Left kidney (tissue), 8 donors: ENCODE measurements at places on chromosomes 11 and 22.

DNA sequence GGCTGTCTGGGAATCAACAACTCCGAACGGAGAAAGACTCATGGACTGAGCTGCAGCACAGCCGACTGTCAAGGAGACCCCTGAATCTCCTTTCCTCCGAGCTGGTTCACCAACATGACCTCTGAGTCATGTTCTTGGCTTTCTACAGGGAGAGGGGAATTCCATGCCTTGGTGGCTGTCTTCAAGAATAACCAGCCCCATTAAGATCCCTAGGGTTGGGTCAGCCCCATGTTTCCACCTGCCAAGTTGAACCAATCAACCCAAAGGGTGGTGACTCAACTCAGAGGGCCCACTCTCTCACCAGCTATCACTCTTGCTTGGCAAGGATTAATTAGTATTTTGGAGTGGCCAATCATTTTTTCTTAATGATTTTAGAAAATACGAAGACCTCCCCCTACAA, 28.3 kb upstream of the IGSF22 start:
- no peak for DNase-seq

- DNase-seq, result no peak
Observed at GRCh38 chr11:115180272-115180671, 323.9 kb downstream of the CADM1 start.

DNA sequence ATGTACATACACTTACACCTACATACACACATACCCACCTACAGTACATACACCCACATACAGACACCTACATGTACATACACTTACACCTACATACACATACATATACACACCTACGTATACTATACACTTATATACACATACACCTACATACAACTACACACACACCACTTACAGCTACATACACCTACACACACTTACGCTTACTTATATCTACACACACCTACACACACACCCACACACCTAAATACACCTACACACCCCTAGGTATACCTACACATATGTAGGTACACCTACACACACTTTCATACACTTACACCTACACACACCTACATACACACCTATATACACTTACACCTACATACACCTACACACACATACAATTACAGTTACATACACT, 61.0 kb downstream of the ARHGAP8 start:
- no peak for DNase-seq

DNA sequence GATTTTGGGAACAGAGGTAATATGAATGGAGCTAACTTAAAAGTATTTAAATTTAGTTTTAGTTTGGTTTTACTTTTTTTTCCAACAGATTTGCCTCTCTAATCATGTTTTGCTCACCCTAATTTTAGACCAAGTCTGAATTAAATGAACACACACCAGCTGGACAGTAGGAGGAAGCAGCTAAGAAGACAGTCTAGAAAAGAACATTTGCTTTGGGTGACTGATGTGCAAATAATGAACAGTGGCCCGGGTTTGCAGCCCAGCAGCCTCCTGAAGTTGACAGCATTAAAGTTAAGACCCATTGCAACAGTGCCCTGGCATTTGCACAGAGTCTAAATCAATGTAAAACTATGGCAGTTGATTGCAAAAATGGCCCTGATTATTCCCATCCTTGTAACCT, 66.4 kb upstream of the SORL1 start:
- DNase-seq, result no peak

GRCh38 chr22:43900206-43900605, 8.4 kb upstream of the PNPLA5 start:
- DNase-seq, result no peak

DNA sequence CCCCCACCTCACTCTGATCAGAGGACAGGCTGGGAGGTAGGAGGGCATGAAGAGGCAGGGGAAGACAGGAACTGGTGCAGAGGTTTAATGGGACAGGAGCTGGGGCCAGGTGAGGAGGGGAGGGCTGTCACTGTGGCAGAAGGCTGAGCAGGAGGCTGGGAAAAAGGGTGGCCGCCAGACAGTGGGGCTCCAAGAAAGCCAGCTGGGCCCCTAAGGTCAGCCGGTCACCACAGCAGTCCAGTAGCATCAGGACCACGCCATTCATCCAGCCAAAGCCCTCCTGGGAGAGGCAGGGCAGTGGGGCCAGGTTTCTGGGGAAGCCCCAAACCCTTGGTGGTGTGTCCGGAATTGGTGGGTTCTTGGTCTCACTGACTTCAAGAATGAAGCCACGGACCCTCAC, 8.5 kb upstream of the TREH start:
- DNase-seq, result no peak

GRCh38 chr22:24985826-24986214, 33.3 kb downstream of the KIAA1671 start:
- DNase-seq, result no peak

DNA sequence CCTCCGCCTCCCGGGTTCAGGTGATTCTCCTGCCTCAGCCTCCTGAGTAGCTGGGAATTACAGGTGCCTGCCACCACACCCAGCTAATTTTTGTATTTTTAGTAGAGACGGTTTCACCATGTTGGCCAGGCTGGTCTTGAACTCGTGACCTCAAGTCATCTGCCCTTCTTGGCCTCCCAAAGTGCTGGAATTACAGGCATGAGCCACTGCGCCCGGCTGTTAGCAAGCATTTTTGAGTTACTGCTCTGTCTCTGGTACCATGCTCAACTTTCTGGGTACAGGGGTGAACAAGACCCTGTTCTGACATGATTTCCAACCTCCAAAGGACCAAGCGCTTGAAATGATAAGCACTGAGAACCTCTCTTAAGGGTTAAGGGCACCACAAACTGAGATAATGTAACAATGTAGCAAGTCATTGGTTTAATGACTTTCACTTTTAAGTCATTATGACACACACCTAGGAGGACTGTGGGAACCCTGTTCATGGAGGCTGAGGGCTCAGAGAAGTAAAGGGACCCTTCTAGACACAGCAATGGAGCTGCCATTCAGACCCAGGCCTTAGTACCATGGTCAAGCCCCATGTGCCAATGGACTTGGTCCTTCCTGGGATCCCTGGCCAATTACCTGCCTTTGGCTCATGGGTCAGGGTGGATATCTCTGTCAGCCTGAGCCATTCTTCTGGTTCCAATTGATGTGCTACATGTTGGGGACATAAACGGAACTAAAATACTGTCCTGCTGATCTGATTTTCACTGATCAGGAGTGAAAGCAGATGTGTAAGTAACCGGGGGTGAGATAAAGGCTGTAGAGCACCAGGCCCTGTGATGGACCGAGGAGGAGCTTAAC, 11.6 kb downstream of the SLC3A2 start:
- DNase-seq, result no peak

- DNase-seq, result no peak
Observed at GRCh38 chr11:67352546-67353316, 615 bp downstream of the POLD4 start.

DNA sequence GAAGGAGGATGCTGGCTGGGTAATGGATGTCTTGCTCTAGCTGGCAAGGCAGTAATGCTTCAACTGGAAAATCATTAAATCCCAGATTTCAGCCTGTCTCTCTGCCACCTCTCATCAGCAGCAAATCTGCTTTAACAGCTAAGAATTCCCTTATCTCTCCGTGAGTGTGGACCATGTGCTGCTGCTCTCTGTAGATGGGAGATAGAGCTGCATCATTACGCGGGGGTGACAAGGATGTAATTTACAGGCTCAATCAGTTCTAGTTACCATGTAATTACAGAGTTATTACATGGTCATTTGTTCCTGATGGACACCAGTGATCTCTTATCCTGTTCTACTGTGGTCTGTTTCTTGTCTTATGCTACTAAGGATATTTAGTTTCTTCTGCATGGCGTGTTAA, 665.4 kb downstream of the NTM start:
- no peak for DNase-seq

GRCh38 chr11:116641561-116642045, 131.2 kb downstream of the BUD13 start:
- peak; percentile 42 for DNase-seq

GRCh38 chr22:39259666-39260065, 14.9 kb upstream of the PDGFB start:
- no peak for DNase-seq

DNA sequence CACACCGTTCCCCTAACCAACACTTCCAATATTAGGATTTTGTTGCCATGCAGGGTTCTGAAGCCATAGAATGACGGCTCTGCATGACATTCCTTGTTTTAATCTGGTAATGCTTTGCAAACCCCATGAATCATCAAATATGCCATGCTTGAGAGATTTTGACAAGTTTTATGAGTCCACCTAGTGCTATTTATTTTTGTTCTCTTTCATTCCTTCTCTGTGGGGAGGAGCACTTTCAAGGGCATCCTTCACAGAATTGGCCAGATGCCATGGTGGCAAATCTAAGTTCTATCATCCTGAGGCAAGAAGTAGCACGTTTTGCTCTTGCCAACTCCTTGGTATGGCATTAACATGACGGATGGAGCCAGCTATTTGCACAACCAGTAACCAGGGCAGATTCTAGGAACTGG, 268.4 kb downstream of the FAM76B start:
- DNase-seq, result no peak

- no peak for DNase-seq
Observed at GRCh38 chr22:19984851-19985811, 31.5 kb downstream of the ARVCF start.

- no peak for DNase-seq
Observed at GRCh38 chr11:78187366-78188285, 800 bp downstream of the KCTD21 start.

- no peak for DNase-seq
Observed at GRCh38 chr11:14554959-14555358, 34.8 kb upstream of the PSMA1 start.

DNA sequence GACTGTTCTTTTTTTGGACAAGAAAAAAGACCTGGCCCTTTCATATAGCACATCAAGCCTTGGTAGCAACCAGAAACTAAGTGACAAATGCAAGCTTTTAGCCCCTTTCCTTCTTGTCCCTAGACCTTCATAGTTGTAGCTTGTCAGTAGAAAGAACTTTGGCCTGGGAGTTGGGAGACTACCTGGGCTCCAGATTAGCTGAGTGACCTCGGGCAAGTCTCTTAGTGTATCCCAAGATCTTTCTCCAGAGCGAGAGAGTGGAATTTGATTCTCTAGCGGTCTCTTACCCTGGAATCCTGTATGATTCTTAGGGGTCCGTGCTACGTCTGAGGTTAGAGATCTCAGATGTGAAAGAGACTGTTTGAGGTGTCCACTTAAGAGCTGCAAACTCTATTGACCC, 59.0 kb downstream of the ZNRF3 start:
- DNase-seq, result no peak

DNA sequence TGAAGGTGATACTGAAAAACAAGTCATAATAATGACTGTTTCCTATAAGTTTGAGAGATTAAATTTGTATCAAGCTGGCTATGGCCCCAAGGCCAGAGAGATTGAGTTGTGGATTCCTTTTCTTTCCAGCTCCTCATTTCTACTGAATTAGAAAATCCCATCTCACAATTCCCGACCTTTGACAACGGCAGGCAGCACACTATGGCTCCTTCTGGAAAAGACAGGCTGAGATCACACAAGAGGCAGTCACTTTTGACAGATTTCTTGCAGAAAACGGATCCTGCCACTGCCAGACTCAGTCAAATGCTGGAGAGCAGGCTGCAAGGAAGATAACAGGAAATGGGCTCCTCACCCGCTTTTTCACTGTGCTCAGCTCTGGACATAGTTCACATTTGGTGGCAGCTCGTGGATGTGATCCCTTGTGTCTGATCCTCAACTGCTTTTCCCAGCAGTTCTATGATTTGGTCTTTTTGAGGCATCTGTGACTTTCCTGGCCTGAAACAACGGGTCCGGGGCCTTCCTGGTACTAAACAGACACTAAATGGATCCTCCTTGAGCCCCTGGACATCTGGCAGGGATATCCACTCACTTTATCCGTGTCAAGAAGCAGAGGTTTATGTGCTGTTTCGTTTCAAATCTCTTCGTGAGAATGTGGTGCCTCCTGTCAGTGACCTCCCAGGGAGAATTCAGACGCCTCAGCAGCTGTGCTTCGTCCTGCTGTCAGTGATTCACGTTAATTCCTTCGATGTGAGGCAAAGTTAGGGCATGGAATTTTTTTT, 26.1 kb upstream of the RTL6 start:
- DNase-seq, result peak; percentile 46

DNA sequence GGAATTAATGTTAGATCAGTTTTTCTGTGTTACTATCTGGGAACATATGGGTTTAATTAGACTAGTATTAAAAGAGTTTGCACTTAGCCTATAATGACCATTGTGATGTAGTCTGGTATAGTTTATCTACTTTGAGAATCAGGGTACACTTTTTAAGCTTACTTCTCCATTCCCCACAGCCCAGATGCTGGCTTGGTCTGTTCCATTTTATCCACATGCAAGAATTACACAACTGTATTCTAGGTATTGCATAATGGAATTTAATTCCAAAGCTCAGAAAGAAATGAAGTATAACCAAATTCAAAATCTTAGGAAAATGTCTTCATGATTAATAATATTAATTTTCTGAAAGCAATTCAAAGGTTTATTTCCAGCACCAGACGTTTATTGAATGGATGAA, 122.2 kb upstream of the PDGFD start:
- no peak for DNase-seq

DNA sequence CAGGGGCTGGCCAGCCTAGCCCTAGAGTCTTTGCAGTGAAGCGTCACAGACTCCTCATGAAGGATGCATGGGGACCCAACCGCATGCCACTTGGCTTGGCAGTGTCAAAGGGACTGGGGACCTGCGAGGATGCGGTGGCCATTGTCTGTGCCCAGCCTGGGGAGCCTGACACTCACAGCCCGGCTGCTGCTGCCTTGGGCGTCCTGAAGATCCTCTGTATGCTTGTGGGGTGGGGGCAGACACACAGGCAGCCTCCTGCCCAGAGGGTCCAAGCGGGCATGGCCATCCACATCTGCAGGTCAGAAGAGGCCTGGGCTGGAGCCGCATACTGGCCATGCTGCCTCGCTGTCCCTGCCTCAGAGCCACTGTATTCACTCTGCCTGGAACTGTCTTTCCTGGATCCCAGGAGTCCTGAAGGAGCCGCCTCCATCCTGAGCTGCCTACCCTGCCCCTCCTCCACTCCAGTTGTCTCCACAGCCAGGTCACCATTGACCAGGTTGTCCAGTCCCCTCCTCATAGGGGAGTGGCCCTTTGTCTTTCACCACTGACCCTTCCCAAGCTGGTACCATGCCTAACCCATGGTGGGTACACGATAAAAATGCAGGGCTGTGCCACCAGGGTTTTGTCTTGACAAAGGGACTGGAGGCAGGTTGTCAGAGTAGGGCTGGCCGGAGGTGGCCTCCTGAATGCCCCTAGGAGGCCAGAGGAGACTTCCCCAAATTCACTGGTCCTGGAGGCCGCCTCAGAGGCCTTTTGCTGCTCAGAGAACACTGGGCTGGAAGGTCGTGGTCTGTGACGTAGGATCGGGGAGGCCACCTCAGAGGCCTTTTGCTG, 107.0 kb downstream of the KCNQ1OT1 start:
- DNase-seq, result no peak

- no peak for DNase-seq
Observed at GRCh38 chr11:695288-695537, 191 bp upstream of the DEAF1 start.

GRCh38 chr11:105206633-105207032, 67.1 kb upstream of the CARD18 start:
- no peak for DNase-seq
